Cortex of kidney (tissue), 1 donor: ENCODE measurements at places on chromosomes 16 and 17.

- DNase-seq = no peak
These were observed 1.2 kb downstream of the CDT1 start for GRCh38 chr16:88804552-88805339.

DNA sequence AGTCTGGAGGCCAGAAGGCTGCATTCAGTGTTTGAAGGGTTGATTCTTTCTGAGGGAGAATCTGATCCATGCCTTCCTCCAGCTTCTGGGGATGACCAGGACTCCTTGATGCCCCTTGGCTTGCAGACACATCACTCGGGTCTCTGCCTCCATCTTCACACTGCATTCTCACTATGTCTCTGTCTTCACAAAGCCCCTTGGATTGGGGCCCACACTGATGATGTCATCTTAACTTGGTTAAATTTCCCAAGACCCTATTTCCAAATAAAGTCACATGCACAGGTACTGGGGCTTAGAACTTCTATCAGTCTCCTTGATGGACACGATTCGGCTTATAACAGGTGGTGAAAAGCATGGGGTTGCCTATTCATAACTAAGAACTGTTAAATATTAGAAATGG, 112.1 kb upstream of the MYOCD start:
- no peak for DNase-seq

DNA sequence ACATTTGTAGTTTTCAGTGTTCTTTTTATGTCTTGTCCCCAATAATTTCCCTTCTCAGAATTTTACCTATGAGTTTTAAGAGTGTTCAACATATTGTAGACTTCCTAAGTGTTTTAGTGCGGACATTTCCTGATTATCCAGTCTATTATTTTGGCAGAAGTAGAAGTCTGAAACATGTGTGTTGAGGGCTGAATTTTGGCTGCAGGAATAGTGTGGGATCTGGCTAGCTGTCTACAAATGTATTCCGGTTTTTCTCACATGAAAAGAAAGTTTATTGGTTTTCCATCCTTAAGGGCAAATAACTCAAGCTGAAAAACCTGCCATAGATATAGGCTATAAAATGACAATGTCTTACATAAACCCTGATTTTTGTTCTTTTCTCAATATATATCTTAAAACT, 33.0 kb upstream of the CA10 start:
- no peak for DNase-seq

DNA sequence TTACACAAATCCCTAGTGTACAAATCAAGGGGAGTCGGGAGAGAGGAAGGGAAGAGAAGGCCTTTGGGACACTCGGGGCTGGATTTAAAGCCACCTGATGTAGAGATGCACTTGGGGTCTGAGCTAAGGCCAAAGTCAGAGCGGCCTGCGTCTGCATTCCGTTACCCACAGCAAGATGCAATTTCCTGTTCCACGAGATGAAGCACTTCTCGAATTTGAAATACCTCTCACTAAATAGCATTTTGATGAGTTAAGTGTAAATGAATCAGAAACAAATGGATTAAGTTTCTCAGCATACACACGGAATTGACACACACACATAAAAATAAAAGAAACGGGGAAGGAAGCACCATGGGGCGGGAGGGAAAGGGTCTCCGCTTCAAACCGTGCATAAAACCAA, 386.0 kb downstream of the SOX9 start:
- DNase-seq = no peak

- no peak for DNase-seq
These were observed 95.1 kb upstream of the CDH5 start for GRCh38 chr16:66271074-66272060.

DNA sequence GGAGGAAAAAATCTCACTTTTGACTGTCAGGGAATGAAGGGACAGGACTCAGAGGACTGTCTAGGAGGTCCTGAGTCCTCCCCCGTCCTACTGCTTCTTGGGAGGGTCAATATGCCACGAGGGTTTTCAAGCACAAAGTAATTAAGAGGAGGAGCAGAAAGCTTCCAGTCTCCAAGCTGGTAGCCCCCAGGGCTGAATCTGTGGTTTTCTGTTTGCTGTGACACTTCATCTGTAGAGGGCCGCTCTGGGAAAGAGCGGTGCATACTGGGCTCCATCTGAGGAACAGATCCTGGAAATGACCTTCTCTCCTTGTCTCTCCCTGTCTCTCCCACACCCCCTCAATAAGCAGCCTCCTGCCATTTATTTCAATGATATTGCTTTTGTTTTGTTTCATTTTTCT, 180.1 kb upstream of the SDK2 start:
- DNase-seq = no peak
